Activated CD4-positive, alpha-beta T cell treated with anti-CD3 and anti-CD28 coated beads, Interleukin-2, amount 50 U/mL, for 16 hours (primary cell): ENCODE measurements at places on chromosomes 4 and X.

DNA sequence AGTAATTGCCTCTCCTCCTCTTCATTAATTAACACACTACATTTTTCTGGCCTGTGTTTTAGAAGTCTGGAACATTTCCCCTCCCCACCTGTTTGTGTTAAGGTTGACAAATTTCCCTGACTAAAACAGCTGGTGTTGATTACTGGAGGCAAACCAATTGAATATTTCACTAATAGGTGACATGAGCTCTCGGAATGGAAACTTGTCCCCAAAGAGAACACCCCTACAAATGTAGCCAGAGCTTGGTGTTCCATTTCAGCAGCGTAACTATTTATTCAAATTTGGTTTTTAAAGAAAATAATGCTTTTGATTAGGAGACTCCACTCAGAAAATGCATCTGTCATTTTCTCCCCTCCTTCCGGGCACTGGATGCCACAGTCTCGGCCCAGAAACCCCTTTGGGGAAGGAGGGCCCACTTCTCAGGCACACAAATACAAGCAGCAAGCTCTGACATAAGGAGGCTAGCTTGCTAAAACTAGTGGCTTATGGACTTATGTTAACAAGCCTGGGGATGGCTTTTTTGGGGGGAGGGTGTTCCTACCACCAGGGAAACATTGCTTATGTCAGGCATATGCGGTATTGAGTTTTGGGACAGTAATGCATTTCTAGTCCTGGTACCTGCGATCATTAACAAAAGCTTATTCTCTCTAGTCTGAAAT is 2.2 kb downstream of the RNF150 start:
- no peak for DNase-seq

DNA sequence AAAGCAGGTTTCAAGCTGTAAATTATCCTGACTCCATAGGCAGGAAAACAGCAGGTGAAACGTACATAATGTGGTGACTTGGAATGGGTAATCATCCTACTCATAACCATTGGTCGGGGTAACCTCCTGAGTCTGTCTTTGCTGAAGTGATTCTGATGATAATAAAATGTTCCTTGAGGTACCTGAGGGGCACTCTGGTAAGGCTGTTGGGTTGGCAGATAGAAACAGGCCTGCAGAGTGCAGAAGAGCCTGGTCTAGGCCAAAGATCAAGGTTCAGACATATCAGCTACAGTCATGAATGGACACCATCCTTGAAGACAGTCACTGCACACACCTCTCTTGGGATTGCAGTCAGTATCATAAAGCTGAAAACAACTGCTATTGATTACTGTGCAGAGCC is 174.7 kb upstream of the RPL34 start:
- no peak for DNase-seq

DNA sequence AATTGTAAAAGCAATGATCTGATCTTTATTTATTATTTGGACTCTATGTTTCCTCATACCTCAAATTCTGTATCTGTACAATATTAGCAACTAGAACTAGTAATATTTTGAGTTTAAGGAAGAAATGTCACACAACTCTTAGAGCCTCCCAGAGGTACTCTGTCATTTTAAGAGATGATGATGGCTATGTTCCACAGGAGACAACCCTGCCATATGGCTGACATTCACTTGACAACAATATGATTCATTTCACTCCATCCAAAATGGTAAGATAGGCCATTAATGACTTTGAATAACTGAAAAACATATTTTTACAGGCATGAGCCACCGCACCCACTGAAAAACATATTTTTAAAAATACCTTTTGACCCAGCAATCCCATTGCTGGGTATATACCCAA is 190.3 kb downstream of the MAML3 start:
- DNase-seq, result no peak

GRCh38 chrX:65035446-65035770 is 59.2 kb upstream of the ZC4H2 start:
- DNase-seq, result peak; percentile 18

DNA sequence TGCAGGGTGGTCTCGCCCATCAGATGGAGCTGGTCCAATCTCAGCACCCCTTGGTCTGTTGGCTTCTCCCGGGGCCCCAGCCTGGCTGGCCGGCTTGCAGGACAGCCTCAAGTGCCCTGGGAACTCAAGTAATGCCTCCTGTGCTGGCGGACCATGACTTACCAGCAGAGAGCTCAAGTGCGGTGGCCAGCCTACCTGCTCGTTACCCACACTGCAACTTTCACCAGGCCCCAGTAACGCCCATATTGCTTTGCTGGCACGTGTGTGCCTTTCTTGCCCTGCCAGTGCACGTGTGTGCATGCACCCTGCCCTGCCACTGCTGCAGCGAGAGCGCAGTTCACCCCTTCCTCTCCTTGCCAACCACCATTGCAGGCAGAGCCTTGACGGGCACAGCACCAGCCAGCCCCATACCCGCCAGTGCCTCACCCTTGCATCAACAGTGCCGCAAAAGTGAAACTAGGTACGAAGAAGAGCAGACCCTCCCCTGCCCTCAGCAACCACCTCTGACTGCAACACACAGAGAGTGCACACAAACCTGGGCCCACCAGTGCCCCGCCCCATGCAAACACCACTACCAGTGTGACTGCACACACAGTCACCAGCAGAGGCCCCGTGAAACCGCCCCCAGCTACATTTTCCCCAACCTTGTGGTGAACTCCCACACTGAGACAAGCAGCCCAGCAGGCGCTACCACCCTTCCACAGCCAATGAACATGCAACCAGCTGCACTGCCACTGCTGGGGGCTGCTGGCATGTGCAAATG is 88.9 kb upstream of the POU3F4 start:
- no peak for DNase-seq

- no peak for DNase-seq
Measured at GRCh38 chrX:56786889-56787733, 58.1 kb downstream of the NBDY start.

GRCh38 chr4:73943555-73943954 is 38.3 kb downstream of the PF4 start:
- DNase-seq, result no peak

- no peak for DNase-seq
Measured at GRCh38 chrX:82775426-82775825, 732.7 kb upstream of the POU3F4 start.

DNA sequence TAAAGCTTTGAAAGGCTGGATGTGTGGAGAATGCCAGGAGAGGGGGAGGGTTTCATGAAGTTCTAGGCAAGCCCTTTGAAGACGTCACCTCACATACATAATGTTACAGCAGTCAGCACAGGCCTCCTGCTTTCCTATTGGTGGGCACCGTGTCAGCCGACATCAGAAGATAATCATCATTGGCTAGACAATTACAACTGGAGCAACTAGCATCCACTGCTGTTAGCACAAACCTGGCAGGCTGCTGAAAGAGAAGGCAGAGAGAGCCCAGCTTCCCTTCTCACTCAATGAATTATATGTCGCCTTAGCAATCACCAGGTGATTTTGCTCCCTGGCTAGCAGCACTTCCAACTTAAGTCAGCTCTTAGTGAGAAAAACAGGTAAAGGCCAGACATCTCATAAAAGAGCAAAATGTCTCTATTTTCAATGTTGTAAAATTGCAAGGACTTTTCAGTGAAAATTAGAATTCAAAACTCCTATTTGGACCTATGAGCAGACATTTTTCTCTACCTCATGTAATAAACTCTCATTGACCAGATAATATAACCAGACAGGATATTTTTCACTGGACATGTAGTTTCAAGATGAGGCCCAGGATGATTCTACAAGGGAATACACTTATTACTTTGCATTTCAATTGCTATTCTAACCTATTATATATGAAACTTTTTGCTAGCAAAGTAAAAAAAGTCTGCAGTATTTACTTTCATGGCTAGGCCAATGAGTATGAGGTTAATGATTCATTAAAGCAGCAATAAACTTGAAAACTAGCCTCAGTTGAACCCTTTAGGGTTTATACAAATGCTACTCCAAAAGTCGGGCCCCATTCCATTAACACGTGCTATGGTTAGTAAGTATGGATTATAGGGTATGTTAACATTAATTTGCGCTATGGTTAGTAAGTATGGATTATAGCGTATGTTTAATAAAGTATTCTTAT is 4.3 kb downstream of the ELOVL6 start:
- DNase-seq, result peak; percentile 91

GRCh38 chr4:189440716-189441115 is 500.0 kb upstream of the FRG1 start:
- no peak for DNase-seq

DNA sequence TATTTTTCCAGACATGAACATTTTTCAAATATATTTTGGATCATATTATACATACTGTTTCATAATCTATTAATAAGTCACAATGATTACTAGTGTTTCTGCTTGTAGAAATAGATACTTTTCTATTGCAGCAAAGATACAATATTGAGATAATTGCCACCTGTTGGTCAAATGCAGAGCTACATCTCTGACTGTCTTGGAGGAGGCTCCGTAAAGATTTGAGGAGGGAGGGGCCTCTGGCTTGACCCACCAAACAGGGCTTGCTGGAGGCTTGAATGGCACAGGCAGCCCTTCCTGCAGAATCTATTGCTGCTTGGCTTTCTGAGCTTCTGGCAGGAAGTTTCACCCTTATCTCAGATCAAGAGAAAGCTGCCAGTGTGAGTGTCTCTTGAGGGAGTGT is 99.3 kb upstream of the ARMCX2 start:
- peak; percentile 45 for DNase-seq

- no peak for DNase-seq
Measured at GRCh38 chr4:184200296-184200695, 17.4 kb downstream of the ENPP6 start.

GRCh38 chr4:27779827-27780226 is 919.2 kb downstream of the STIM2 start:
- no peak for DNase-seq

DNA sequence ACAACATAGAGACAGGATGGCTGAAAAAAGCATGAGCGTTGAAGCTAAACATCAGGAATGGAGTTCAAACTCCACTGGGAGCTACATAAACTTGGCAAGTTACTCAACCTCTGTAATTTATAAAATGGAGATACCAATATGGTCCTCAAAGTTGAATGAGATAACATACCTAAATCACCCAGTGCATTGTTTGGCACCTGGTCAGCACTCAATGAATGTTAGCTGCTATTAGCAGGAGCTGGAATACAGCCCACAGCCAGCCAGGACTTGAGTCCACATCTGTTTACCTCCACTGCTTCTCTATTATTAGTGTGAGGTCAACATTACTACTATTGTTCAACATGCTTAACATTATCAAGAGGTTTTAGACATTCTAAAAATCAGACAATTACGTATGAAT is 97.9 kb downstream of the NR3C2 start:
- DNase-seq, result no peak

GRCh38 chr4:69057620-69058409 is 38.5 kb upstream of the UGT2B7 start:
- no peak for DNase-seq

DNA sequence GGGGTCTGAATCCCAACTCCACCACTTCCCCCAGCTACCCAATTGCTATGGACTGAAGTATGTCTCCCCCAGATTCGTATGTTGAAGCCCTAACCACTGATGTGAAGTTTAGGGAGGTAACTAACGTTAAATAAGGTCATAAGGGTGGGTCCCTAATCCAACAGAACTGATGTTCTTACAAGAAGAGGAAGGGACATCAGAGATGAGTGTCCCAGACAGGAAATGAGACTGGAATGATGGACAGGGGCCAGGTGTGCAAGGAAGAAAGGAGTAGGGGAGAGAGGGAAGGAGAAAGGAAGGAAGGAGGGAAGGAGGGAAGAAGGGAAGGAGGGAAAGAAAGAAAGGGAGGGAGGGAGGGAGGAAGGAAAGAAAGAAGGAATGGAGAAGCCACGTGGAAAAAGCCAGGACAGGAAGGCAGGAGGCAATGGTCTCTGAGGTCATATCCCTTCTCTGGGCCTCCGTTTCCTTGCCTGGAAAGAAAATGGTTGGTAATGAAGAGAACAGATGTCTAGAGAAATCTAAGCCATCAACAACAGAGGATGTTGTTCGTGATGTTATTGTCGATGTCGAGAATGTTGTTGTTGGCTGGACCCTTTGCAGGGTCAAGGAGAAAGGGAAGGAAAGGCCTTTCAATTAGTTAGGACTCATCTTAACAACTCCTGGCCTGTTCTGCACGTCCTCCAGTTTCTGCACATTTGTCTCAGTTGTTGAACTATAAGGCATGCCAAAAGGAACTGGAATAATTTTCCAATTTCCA is 59.0 kb upstream of the FGFBP2 start:
- no peak for DNase-seq

- DNase-seq, result no peak
Measured at GRCh38 chr4:24266951-24267722, 317.2 kb downstream of the DHX15 start.

DNA sequence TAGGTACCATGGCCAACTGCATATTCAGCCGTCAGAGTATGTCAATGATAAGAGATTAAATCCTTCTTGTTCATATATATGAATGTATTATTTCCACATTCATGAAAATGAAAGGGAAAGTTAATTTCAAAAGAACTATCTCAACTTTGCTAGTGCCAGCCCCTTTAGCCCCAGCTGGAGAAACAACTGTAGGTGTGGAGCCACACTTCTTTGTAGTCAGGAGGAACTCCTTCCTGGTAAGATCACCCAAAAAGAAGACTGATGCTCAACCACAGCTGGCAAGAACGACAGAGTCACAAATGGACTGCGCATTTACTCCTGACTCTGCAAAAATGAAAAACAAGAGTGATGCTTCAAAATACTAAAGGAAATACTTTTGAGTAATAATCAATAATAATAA is 136.3 kb downstream of the RASL11B start:
- DNase-seq, result no peak

- DNase-seq, result peak; percentile 13
Measured at GRCh38 chrX:40207626-40208025, 109.9 kb upstream of the BCOR start.

GRCh38 chrX:49876750-49877149 is 2.5 kb upstream of the USP27X start:
- DNase-seq, result peak; percentile 38

- DNase-seq, result no peak
Measured at GRCh38 chr4:166655705-166656104, 578.6 kb downstream of the SPOCK3 start.

DNA sequence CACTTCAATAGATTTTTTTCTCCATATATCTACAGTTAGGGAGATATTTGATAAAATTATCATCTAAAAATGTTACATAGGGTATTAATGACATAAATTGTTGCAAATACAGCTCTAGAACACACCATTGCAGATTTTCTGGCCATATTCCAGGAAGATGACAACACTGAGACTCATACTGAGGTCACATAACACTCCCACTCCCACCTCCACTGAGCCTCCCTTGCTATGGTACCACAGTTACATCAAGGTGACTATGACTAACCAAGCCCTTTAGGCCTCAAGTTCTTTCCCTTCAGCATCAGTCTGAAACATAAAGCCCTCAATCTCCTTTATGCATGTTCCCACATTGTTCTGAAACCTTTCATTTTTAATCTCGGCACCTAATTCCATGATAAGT is 932.0 kb upstream of the IGFBP7 start:
- no peak for DNase-seq

DNA sequence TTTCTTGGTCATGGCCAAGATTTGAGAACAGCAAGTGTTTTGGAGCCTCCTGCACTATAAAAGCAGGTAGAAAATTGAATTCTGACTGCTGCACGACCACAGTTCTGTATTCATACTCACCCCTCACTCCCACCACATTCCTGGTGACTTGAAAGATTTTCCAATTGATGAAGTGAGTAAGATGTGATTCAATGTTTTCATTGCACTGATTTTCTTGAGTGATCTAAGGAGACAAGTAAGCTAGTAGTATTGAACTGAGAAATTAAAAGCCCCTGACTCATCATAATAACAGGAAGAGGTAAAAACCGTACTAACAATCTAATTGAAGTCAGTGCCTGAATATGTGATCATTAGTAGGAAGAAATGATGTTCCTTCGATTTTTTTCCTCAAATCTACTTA is 6.1 kb upstream of the SEC24D start:
- DNase-seq, result no peak

- DNase-seq, result no peak
Measured at GRCh38 chr4:173436149-173436579, 37.2 kb upstream of the SCRG1 start.
